D721Med (cell line): ENCODE measurements at places on chromosomes 1 and 21.

DNA sequence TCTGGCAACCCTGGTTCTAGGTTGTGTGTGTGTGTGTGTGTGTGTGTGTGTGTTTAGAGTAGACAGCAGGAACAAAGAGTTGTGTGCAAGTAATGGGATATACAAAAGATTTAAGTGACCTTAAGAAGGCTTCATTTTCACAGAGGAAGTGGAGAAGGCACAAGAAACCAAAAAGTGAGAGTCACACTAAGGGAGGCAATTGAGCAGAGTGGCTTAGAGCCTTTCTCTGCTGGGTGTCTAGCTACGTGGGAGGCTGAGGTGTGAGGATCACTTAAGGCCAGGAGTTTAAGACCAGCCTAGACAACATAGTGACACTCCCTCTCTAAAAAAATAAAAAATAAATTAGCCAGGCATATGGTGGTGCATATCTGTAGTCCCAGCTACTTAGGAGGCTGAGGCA, 44.4 kb upstream of the HAO2 start:
- DNase-seq = no peak

DNA sequence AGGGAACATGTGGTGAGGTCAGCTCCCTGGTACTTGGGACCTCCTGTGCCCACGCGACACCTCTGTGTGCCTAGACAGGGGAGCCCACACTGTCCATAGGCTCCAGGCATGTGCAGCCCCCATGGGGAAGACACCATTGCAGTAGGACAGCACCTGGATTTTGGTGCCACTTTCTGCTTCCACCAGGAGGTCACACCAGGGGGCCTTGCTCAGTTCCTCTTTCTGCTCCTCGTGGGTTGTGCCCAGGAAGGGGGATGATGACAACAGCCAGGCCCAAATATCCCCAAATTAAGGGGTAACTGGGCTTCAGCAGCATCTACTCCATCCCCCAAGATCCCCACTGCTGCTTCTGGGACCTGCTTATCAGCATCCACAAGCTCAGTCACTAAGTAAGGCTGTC, 358.2 kb upstream of the KAZN start:
- DNase-seq = no peak

DNA sequence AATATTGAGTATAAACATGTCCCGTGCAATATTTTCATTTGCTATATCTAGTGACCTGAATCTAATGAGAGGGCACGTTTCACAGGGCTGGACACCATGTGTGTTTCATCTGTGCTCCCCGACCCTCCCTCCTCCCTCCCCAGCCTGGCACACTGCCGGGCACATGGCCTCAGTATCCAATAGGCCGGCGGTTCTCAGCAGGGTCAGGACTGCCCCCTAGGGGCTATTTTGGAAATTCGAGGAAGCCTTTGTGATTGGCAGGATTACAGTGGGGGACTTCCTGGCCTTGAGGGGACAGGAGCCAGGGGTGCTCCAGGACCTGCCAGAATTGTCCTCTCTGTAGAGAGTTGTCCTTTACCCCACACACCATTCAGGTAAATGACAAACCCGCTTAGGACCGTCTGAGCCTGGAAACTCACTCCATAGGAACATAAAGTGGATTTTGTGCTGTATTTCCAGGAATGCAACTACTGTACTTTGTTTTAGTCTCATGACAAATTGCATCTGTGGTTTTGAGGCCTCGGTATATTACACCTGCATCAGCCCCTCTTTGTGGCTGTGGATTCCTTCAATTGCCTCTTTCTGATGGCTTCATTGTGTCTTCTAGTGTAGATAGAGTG, 109.5 kb upstream of the SIM2 start:
- DNase-seq = no peak

- no peak for DNase-seq
Observed at GRCh38 chr1:31239653-31240241, at the start of gene NKAIN1. TSS of gene NKAIN1 (minus strand) at chr1:31239887. CDS start at chr1:31239547, 340 bp downstream.

DNA sequence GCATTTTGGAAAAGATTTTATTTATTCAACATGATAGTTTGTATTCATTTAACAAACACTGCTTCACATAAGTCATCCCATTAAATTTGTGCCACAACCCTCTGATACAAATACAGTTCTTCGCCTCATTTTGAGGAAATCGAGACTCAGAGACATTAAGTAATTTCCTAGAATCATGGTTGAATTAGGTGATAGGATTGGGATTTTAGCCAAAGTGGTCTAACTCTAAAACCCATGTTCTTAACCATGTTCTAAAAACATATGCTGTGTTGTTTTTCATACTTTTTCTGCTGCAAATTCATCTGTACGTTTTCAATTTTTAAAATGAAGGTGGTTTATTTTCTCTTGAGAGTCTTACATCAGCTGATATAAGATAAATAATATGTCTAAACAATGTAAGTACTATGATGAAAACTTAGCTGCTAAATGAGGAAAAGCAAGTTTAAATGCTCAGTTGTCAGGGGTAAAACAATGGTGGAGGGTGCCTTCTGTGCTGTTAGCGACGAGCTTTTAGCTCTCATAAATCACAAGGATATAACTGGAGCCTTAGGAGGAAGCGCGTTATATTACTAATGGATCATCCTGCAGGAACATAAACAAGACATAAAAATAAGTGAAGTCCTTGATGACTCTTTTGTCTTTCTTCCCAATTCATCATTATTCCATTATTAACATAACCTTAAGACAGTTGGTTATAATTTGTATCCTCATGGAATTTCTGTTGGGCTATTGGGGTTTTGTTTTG, 97.7 kb downstream of the CACHD1 start:
- no peak for DNase-seq

GRCh38 chr21:45927851-45928850, 53.4 kb upstream of the COL6A1 start:
- no peak for DNase-seq

DNA sequence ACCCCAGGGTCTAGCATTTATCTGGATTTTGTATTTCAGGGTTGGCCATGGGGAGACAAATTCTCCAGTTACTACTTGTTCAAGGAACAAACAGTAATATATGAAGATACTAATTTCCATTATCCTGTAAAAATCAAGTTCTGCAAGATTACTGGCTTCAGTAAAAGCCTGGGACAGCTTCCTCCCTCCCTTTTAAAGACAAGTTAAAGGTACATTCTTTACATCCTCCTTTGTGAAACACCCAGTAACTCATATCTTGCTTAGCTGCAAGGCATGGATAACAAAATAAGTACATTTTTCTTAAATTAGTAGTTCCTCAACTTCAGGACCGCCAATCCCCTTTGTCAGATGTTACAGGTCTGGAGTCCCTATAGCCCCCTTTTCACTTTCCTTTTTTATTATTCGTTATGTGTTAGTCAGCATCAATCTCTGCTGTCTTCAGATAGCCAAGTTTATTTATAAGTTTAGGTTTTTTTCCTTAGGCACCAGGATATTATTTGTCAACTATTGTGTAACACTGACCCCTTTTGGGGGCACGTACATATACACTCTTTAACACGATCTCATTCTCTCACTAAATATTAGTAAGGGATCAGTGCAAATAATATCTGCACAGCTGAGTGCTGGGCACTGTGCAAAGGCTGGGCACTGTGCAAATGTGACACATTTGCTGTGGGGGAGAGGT, 9.8 kb downstream of the ERRFI1 start:
- DNase-seq = no peak

GRCh38 chr1:180609643-180610555, 21.9 kb upstream of the XPR1 start:
- DNase-seq = no peak

GRCh38 chr1:6003568-6004411, 11.6 kb upstream of the NPHP4 start:
- DNase-seq = peak; percentile 69

GRCh38 chr1:153944005-153944826, 2.3 kb downstream of the DENND4B start:
- DNase-seq = no peak

- no peak for DNase-seq
Observed at GRCh38 chr1:88678405-88678804, 5.7 kb upstream of the PKN2 start.

- no peak for DNase-seq
Observed at GRCh38 chr1:192100686-192101468, 57.4 kb upstream of the RGS18 start.

DNA sequence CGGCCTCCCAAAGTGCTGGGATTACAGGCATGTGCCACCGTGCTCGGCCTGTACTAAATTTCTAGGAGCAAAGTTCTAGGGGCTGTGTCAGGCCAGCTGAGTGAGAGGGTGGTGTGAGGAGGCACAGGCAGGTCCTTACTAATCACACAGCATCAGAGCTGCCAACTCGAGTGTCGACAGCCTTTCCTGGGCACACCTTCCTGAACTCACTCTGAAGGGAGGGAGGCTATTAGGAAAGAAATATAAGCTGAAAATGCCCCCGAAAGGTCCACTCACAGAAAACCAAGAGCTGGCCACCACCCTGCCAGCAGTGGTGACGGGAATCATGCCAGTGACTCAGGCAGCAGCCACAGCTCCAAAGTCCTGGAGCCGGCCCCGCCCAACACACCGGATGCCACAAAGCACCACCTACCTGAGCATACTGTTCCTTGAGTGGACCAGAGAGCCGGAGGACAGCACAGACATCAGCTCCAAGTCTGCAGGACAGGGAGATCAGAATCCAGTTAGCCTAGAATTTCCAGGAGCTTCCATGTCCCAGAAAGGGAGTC, 4.5 kb downstream of the PMVK start:
- DNase-seq = no peak

GRCh38 chr1:147541672-147542568, 619 bp downstream of the BCL9 start:
- no peak for DNase-seq

DNA sequence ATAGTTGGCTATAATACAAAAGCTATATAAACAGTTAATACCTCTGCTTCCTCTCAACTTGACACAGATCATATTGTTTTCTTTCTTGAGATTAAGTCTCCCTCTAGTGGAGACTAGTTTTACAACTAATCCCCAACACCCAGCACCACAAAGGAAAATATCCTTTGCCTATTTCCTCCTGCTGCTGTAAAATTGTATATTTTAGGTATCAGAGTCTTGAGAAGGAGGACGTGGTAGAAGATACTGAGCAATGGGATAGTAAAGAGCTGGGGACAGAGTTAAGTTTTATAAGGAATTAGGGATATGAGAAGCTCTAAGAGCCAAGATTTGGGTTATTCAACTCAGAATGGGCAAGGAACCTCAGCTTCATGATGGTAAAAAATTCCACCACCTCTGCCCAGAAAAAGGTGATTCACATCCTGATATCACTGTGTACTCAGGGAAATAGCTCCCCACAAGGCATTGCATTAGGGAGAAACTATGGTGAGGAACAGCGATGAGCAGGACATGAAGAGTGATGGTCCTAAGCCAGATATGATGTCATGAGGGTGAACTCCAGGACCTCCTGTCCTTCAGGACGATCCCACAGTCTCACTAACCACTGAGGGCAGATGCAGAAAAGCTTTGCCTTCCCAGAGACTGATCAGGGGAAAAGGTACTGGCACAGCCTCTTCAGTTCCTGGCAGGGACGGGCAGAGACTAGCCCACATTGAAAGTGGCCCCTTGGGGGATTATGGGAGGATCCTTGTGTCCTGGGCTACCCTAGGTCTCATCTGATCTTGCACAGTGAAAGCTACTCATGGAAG, 14.7 kb upstream of the CFAP126 start:
- DNase-seq = peak; percentile 53

- no peak for DNase-seq
Observed at GRCh38 chr1:64691626-64692025, 53.2 kb upstream of the RAVER2 start.

- no peak for DNase-seq
Observed at GRCh38 chr1:36885540-36886357, 148.6 kb downstream of the GRIK3 start.

GRCh38 chr1:97691325-97691724, 229.5 kb downstream of the DPYD start:
- DNase-seq = no peak

- no peak for DNase-seq
Observed at GRCh38 chr1:107975851-107976250, 10.9 kb upstream of the VAV3 start.

- no peak for DNase-seq
Observed at GRCh38 chr1:19068639-19069276, 112.3 kb upstream of the IFFO2 start.

DNA sequence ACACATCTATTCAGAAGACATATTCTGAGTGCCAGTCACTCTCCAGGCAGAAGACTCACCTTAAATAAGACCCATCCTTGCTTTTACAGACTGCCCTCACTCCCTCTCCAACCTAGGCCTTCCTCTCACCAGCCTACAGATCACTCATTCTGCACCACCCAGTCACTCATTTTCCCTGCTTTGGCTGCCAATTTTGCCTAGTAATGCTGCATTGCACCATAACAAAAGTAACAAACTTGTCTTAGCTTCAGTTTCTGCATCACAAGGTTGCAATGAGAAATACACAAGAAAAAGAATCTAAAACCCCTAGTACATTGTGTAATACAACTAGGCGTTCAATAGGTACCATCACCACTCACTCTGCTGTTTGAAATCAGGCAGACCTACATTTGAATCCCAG, 292.4 kb downstream of the PLPP3 start:
- DNase-seq = no peak

GRCh38 chr1:233389893-233390292, 62.4 kb downstream of the MAP3K21 start:
- no peak for DNase-seq

GRCh38 chr1:227731241-227731677, 3.8 kb downstream of the JMJD4 start:
- DNase-seq = no peak

DNA sequence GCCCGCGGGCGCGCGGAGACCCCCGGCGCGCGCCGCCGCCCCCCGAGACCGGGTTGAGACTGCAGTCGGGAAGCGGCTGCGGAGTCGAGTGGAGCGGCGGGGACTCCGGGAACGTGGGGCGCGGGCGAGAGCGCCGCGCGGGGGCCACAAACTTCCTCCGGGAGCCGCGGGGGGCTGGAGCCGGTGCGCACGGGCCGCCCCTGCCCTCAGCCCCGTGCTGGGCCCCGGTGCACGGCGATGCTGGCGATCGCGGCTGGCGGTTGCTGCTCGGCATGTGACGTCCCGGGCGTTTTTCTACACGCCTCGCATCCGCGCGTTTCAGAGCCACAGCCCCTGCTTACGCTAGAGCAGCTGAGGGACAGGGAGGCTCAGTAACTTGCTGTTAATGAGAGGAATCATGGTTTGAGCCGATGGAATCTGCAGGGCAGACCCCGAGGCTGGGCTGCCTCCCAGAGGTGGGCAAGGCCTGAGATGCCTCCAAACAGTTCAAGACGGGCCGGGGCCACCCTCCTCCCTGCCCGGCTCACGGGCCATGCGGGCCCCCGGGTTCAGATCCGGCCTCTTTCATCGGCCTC, 520 bp downstream of the TMEM201 start:
- no peak for DNase-seq

DNA sequence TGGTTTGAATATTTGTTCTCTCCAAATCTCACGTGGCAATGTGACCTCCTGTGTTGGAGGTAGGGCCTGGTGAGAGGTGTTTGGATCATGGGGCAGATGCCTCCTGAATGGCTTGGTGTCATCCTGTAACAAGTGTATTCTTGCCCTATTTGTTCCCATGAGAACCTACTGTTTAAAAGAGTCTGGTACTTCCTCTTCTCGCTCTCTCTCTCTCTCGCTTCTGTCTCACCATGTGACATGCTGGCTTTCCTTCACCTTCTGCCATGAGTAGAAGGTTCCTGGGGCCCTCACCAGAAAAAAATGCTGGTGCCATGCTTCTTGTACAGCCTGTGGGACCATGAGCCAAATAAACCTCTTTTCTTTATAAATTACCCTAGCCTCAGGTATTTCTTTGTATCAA, 8.4 kb upstream of the PAXBP1 start:
- DNase-seq = no peak
